ENCODE measurements at places on chromosomes 3 and 15.

GRCh38 chr3:13536432-13536831 is 12.5 kb upstream of the FBLN2 start:
- DNase-seq = no peak

DNA sequence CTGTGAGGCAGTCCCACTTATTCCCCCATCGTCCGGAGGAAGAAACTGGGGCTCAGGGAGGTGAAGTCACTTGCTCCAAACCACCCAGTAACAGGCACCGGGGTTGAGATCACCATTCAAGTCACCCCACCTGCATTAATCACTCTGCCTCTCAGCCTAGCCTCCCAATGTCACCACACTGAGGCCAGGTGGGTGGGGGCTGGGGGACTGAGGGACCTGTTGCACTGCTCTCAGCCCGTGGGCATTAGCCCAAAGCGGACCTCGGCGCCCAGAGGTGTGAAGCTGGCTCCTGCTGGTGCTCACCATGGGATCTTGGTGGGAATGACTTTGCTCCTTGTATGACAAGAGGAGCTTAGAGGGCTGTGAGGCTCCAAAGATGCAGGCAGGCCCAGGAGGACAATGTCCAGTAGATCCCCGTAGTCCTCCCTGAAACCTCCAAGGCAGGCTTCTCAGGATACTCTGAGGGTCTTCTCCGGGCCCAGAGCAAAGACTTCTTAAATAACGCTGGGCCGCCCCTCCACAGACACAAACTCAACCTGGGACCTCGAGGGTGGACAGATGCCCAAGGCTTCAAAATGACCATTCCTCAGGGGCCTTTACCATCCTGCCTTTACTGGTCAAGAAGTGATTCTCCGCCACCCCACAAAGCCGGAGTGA is 1.7 kb downstream of the NT5DC2 start:
- DNase-seq = no peak

DNA sequence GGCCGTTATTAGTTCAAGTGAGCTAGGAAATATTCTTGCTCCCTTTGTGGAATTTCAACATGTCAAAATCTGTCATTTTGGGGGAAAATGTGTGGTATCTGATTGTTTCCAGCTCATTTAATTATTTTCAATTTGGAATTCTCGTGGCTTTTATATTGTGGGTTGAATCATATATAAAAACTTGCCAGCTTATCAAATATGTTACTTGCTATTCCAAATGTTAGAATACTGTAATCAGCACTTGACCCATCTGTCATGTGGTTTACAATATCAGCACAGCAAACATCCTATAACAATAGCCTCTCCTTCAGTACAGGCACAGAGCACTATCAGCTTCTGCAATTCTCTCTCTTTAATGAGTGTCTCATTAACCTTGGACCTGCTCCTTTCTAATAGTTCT is 130.2 kb upstream of the FEZF2 start:
- DNase-seq = no peak

- no peak for DNase-seq
These were observed 110.5 kb upstream of the BFSP2 start for GRCh38 chr3:133289322-133289721.

DNA sequence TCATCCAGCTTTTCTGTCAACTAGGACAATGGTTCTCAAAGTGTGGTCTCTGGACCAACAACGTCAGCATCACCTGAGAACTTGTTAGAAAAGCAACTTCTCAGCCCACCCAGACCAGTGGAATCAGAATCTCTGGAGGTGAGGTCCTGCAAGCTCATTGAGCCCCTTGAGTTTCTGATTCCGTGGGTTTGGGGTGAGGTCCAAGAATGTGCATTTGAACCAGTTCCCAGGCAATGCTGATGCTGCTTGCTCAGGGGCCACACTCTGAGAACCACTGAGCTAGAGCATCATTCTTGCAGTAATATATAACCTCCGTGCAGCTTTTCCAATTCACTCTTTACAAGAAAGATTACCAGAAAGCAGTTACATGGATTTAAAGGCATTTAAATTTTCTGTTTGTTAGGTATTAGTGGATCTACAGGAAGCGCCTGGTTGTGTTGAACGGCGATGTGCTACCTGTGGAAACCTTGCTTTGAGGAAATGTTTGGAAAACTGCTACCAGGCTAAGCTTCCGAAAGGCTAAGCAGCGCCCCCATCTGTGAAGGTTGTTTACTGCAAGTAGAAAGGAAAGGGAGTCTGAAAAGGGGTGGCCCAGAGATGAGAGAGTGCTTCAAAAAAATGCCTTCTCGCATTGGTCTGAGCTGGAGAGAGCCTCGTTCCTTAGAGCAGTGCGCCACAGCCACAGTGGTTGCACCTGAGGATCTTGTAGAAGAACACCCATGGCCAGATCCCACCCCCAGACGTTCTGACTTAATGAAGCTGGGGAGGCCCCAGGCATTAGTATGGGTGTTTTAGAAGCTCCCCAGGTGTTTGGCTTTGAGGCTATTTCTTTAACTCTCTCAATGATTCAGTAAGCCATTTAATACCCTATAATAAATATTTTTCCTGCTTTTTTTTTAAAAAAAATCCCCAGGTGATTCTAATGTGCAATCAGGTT is 50.0 kb downstream of the RLBP1 start:
- no peak for DNase-seq

- DNase-seq = no peak
These were observed 59.6 kb downstream of the ABTB1 start for GRCh38 chr3:127732303-127732702.

GRCh38 chr3:108430540-108430939 is 79.9 kb downstream of the MYH15 start:
- no peak for DNase-seq

DNA sequence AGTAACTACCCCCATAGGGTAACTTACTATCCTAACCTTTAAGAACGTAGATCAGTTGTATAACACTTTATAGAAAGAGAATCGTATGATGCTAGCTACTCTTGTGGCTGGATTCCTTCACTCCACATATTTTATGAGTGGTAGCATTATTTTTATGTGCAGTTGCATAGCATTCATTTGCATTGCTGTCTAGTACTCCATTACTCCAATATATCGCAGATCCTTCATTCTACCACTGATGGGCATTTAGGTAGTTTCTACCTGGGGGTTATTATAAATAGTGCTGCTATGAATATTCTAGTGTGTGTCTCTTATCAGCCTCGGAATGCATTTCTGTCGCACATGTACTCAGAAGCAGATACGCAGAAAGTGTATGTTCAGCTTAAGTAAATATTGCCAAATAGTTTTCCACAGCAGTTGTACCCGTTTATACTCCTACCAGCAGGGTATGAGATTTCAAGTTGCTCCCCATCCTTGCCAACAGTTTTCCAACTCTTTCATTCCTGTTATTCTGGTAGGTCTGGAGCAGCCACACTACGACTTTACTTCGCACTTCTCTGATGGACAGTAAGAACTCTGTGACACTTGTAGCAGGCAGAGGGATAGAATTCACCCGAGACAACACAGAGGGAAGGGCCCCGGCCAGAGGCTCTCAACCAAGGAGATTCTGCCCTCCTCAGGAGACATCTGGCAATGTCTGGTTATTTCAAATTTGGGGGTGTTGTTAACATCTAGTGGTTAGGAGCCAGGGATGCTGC is 9.8 kb upstream of the VGLL4 start:
- no peak for DNase-seq

DNA sequence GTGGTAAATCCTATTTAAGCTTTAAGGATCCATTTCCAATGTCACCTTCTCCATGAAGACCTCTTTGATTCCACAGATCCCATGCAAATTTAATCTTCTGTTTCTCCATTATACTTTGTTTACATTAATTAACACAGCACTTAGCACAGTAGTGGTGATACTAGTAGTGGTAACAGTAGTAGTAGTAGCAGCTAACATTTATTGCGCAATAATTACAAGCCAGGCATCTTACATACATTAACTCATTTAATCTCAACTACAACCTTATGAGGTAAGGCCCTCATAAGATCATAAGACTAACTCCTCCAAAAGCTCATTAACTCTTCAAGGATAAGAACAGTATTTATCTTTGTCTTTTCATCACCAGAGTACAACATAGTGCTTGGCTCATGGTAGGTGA is 54.8 kb upstream of the FSIP1 start:
- DNase-seq = no peak

DNA sequence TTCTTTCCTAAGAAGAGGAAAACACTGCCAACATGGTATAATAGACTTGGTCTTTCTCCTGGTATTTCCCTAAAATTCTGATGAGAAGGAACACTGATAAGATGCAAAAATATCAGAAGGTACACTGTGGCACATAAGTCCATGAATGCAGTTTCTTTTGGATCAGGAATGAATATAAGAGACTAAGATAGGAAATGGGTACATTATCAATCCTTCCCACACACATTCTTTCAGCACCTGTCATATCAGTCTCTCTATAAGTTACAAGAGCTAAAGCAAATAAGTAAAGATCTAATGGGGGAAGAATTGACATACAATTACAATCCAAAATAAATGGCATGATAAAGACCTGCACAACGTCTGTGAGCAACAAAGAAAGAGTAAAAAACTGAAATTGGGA is 1101.0 kb downstream of the ROBO2 start:
- no peak for DNase-seq

- peak; percentile 12 for DNase-seq
These were observed 115.4 kb downstream of the NEK10 start for GRCh38 chr3:27253831-27254230.

DNA sequence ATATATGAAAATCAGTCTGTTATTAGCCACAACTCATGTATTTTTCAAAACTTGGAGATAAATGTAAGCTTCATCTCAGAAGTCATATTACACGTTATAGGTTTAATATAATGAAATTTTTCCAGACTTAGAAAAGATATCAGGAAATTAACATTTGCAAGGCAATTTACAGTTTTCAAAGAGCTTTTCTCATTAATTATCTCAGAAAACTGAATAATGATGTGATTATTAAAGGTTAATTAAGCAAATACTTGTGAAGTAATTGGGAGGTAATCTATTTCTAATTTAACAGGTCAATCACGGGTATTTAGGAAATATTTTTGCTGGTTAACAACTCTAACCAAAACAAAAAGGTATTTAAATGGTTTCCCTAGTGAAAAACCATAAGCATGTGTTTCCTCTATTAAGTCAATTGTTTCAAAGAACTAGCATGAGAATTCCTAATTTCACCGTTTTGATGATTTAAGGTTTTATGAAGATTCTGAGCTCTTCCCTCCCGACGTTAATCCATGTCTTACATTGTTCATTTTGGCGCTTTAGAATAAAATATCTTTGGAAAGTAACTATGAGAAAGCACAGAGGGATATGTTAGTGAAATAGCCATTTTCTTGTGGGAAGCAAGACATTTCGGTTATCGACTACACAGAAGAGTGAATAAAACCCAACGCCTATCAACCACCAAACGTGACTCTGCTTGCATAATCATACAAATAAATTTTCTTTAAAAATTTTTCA is 1.5 kb upstream of the NEO1 start:
- DNase-seq = no peak
